ENCODE measurements at places on chromosomes 1 and 21. TPM values are rescaled to one million over a fixed set of nuclear protein-coding genes. Genes with fewer than 3 reads are reported as not detected.

Gene TMCO1
- 44.5 TPM for polyA plus RNA-seq

Gene HMCN1
- 0.12 TPM for polyA plus RNA-seq

Gene PDZK1
- polyA plus RNA-seq = 0.13 TPM

Gene SMIM1
- polyA plus RNA-seq = 12.5 TPM

Gene ATP1A2
- polyA plus RNA-seq = 0.56 TPM

Gene HEYL
- polyA plus RNA-seq = 1.0 TPM

Gene LCE3E
- polyA plus RNA-seq = not detected

Gene TPTE
- polyA plus RNA-seq = not detected

Gene PIK3R3
- 3.4 TPM for polyA plus RNA-seq

Gene GPR25
- polyA plus RNA-seq = 1.5 TPM

GRCh38 chr1:233689017-233689747 is 75.3 kb downstream of the KCNK1 start:
- no peak for DNase-seq

- no peak for DNase-seq
These were observed 597.7 kb upstream of the ZP4 start for GRCh38 chr1:238488401-238488800.

DNA sequence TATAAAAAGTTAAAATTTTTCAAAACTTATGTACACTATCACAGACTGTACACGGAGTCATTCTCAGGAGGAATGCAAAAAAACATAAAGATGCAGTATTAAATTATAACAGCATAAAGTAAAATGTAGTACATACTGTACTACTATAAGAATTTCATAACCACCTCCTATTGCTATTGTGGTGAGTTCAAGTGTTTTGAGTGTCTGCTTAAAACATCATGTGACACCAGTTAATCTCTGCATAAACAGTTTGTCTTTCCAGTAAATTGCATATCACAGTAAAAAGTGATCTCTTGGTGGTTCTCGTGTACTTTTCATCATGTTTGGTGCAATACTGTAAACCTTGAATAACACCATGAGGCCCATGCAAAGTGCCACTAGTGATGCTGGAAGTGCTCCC is 45.2 kb downstream of the SDCCAG8 start:
- DNase-seq = no peak

DNA sequence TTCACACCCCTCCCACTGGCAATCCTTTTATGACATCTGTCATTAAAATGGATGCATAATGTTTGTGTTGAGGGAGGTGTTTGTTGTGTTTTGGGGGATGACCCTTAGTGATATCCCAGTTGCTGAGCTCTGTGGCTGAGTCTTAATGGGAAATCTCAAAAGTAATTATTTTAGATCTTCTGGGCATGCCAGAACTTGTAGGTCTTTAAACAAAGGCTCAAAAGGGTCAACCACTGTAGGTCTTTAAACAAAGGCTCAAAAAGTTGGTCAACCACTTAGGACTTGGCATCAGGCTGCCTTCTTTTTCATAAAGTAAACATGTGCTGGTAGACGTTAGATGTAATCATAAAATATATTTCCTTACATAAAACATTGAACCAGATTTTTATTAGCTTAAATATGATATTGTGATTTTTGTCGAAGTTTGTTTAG is 78.0 kb downstream of the CDC14A start:
- peak; percentile 43 for DNase-seq

DNA sequence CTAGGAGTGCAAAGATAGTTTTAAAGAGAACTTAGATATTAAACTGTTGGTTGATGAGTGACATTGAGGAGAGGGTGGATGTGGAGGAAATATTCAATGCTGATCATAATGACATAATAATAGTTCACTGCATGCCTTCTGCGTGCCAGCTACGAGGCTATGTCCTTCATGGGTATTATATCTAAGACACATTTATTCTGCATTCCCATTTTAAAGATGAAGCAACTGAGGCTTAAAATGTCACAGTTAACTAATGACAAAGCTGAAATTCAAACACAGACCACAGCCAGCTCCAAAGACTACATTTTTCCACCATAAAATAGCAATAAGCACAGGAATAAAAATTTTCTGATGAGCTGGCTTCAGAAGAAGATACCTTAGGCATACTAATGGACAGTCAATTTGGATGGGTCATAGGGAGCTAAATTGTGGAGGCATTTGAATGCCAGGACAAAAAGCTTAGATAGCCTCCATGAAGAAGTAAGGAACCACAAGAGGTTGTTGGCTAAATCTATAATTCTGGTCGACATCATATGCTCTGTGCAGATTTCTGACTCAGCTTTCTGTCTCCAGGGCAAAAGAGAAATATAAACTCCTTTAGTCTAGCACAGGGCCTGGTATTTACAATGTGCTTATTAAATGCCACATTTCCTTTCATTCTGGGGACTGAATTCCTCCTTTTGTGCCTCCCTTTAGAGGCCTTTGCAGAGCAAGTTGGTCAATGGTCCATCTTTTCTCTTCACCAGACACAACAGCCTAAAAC is 71.2 kb upstream of the NRIP1 start:
- no peak for DNase-seq

- DNase-seq = no peak
These were observed 35.8 kb upstream of the GRIK3 start for GRCh38 chr1:37070126-37070525.

GRCh38 chr1:219031809-219032208 is 141.9 kb upstream of the LYPLAL1 start:
- no peak for DNase-seq

DNA sequence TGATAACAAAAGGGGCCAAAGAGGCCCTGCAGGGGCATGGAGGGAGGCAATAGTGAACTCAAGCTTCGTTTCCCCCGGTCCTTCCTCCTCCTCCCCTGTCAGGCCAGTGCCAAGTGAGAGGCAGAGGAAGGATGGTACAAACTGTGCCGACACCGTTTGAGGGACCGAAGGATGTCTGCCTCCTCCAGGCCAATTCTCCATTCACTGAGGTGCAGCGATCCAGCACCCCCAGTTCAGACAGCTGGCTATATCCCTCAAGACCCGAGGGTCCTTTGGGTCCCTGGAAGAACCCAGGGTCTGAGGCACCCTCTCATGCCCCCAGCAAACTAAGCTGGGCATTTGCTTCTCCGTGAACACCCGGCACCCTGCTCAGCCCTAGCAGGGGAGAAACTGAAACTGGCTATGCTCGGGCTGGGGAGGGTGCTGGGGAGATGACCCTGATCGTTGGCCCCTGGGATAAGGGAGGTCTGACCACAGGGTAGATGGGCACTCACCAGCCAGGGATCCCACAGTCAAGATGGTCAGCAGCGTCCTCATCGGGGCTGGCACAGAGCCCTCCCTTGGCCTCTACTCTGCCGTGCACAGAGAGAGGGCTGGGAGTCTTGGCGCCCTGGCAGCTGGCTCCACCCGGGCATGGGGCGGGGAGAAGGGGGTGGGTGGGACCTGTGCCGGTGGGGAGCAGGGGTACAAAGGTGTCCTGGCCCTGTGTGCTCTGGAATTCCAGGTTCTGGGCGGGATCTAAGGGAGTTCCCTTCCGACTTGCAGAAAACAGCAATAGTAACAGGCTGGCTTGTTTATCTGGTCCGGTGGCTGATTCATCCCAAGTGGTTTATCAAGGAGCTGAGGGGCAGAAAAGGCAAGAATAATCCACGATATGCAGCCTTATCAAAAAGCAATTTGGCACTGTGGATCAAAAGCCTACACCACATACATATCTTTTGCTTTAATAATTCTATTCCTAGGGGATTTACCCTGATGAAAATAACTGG is at the start of gene IL22RA1:
IL22RA1 (minus strand) TSS at position 595 of the 989 bp plus-strand sequence; CDS start at position 537, 58 bp downstream.
- peak; percentile 83 for DNase-seq

DNA sequence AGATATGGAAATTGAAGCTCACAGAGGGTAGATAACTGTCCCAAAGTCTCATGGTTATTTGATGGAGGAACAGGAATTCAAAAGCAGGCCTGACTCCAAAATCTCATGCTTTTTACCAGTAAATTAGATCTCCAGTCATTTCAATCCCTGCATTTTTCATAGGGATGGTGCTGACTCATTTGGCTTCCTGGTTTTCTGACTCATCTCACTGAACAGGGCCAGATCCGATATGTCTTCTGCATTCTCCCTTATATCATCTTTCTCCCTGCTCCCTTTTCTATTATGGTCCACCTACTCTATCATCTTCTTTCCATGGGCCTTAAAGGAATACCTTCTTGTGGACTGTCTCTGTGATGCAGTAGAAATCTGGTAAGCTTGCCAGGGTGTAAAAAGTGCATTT is 187.2 kb downstream of the FGGY start:
- no peak for DNase-seq

GRCh38 chr1:25694167-25695007 is 77.8 kb downstream of the MAN1C1 start:
- no peak for DNase-seq

DNA sequence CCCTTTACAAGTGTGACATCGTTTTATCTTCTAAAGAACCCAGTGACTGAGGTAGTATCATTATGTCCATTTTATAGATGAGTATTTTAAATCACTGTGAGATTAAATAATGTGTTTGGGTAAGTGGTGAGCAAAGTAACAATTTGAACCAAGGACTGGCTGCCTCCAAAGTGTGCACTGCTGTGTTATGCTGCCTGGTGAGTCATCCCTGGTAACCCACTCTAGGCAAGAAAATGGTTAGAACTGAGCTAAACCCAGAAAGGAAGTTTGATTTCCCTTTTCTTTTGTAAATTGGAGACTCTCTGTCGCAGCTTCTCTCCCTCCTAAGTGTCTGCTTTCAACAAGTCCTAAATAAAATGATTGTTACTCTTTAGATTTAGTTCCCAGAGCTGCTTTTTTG is 342.8 kb upstream of the KAZN start:
- DNase-seq = no peak

GRCh38 chr1:77146270-77146669 is 73.0 kb downstream of the PIGK start:
- DNase-seq = no peak

- no peak for DNase-seq
These were observed 348.7 kb downstream of the HLX start for GRCh38 chr1:221227872-221228337.

GRCh38 chr1:215022741-215023141 is 59.8 kb upstream of the KCNK2 start:
- no peak for DNase-seq

DNA sequence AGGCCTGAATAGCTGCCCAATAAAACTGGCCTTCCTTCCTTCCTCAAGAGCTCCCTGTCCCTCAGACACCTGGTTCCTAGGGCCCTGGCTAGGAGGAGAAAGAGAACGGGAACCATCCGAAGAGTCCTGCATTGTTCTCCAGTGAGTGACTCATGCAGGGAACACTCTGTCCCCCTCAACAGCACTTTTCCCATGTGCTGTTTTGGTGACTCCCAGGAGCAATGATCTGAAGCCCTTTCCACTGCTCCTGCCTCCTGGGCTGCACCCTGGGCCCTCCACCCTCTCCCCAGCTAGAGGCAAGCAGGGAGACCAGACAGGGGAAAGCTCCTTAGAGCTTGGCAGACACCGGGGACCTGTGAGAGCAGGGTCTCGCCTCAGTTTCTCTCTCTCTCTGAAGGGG is 18.9 kb downstream of the TNNT2 start:
- no peak for DNase-seq

DNA sequence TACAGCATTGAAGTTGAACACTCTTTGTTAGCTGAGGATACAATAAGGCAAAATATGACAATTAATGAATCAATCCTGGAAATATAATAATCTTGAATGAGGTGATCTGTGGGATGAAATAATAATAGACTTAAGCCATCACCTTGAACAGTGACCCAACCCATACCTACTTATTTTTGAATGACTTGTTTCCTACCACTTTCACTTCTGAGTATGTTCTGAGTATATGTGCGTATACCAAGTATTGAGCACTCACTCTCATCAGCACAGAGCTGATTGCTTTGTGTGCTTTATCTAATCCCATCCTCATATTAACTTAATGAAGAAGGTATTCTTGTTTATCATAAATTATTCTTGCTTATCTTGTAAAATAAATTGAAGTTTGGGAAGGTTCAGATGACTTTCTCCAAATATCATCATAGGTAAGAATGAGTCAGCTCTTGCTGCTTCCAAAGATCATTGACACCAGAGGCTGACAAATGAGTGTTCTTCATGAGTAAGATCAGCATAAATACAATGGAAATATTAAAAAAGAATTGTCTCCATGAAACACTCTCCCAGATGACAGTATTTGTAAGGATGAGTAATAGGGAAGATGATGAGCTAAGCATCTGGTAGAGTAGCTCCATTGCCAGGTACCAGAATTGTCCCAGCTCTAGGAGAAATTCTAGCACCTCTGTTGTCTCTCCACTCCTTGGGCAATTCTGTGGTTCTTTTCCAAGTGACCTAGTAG is 198.1 kb upstream of the KIAA0040 start:
- DNase-seq = no peak

- DNase-seq = no peak
These were observed 62.9 kb upstream of the EDN2 start for GRCh38 chr1:41547336-41547735.

DNA sequence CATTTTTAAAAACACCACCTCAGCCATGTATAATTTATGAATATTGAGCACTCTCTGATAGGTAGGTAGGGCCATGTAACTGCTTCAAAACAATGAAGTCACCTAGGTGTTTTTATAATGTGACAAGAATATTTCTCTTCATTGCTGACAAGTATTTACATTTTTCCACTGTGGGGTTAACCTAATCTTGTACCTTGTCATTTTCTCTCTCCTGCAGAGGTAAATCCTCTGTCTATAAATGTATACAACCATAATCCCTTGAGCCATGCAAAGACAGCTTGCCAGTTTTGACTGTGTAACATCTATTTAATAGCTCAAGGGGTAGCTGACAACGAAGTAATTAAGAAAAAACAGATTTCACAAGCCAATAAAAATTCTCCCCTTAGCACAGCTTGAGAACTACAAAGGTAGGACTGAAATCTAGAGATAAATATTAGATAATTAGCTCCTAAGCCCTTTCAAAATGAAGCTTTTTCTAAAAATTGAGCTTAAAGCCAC is 137.6 kb upstream of the POGK start:
- DNase-seq = no peak

DNA sequence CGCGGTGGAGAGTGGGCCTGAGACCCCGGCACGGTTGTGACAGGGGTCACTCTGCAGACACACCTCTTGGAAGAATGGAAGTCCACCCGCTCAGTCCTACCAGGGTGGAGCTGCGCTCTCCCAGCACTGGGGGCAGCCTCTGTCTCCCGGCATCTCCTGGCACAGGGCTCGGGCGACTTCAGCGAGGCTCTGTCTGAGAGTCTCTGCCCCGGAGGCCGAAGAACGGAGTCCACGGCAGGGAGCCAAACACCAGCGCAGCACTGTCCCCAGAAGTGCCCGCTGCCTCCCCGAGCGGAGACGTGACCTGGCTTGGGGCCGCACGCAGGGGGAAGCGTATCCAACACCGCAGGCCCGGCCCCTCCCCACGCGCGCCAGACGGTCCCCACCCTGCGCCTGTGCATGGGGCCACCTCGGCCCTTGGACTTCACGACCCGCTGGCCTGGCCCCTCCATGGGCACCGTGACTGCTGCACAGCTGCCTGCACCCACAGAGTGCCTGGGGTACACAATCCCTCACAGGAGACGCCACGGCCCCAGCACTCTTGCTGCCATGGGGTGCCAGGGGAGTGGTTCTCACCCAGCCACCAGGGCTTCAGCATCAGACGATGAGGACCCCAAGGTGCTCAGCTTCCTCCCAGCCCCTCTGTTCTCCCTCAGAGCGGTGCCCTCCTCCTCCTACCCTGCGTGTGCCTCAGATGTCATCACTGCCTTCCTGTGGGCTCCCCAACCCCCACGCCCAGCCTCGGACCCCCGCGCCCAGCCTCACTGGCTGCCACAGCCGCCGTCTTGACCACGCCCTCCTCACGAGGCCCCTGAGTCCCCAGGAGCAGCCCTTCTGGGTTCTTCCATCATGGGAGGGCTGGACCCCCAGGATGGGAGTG is 14.9 kb upstream of the RNF223 start:
- DNase-seq = peak; percentile 3

GRCh38 chr1:154178911-154179811 is 12.7 kb downstream of the TPM3 start:
- peak; percentile 51 for DNase-seq

GRCh38 chr1:192575499-192576189 is at the start of gene RGS1:
Gene RGS1 (plus strand): TSS chr1:192575773. CDS start chr1:192575793, 20 bp downstream.
- DNase-seq = peak; percentile 56
